Stimulated activated CD4-positive, alpha-beta T cell treated with anti-CD3 and anti-CD28 coated beads, Interleukin-1b, Interleukin-23, amount 100 ng/mL, for 1 hour (primary cell): ENCODE measurements at places on chromosomes 5 and 9.

DNA sequence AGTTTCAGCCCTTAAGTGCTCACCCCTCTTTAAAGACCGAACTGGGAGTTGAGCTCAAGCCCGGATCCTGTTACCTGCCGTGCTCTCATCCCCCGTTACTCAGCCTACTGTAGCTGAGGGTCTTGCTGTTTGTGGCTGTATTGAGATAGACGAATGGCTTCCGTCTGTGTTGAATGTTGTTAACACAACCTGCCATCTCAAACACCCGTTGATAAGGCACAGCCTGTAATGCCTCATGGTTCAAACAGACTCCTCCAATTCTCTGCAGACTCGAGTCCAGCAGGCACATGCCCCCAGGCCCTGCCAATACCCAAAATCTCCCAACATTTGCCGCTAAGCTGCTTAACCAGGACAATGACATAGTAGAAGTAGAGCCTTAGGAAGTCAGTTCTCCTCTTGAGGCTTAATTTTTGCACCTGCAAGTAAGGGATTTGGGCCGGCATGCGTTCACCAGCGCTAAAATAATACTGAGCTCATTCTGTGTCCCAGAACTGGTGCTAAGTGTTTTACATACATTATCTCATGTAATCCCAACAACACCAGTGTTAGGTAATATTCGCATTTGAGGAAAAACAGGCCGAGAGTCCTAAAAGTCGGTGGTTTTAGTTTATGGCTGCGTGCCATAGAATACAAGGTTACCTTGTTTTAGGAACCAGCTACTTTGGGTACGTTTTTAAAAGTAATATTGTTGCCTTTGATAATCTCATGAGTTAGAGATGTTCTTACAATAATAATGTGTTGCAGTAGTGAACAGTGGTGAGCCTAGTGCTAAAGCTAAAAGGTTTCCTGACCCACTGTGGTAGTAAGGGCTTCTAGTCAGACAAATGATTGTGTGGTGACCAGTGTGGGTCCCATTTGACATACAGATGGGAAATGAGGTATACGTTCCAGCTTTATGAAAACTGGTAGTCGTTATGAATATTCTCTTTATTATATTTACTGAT is 1.5 kb upstream of the RFX3 start:
- no peak for DNase-seq

DNA sequence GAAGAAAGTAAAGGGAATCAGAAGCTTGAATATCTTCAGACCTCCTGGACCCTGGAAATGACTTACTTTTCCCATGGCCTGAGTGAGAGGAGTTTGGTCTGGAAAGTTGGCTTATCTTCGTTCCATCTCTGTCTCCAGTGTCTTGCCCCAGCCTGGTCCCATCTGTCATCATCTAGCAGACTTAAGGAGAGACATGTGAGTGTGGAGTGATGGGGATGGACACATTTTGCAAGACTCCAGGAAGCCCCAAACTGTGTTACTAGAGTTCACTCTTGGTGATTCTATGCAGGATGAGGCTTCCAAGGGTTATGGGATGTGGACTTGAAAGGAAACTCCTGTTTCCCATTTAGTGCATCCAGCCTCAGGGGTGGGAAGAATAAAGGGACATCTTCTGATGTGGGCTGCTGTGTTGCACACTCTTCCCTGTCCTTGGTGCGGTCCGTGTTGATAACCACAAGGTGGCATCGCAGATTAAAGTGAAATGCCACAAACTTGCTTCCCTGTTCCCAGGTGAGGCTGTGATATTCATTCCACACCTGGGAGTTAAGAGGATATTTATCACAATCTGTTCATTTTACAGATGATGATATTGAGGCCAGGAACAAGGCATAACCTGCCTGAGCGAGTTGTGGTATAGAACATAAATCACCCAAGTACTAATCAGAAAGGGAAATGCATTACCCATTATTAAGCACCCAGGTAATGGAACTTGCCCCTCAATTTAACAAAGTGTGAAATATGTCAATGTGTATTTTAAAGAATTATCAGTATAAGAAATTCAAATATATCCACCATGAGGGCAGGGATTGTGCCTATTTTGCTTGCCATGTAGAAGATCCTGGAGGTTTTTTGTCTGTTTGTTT is 269.9 kb upstream of the PAPPA start:
- no peak for DNase-seq

DNA sequence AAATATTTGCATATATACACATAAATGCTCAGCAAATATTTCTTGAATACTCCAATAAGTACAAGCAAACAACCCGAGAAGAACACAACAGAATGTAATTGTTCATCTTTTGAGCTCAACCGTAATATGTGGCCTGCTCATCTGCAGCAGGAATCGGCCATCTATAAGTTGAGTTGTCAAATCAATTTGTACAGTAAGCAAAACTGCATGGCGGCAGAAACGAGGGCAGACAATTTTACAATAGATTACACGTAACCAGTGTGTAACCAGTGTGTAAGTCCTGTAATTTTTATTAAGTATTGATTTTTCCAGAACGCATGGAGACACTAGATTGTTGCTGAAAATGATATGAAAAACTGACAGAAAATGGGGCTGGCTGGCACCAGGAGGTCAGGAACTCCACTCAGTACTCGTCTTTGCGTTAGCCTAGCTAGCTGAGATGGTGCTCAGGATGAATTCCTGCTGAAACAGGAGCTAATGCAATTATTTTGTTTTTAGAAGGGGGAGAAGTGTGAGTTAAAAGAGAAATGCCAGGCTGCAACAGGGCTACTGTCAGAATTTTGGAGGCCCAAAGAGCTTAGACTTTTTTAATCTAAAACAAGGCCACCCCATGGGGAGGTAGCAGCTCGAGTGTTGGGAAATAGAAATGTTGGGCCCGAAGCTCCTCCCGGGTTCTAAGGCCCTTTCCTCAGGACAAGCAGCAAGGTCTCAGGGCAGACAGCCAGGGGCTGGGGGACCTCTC is 682 bp downstream of the DHX29 start:
- DNase-seq, result no peak

DNA sequence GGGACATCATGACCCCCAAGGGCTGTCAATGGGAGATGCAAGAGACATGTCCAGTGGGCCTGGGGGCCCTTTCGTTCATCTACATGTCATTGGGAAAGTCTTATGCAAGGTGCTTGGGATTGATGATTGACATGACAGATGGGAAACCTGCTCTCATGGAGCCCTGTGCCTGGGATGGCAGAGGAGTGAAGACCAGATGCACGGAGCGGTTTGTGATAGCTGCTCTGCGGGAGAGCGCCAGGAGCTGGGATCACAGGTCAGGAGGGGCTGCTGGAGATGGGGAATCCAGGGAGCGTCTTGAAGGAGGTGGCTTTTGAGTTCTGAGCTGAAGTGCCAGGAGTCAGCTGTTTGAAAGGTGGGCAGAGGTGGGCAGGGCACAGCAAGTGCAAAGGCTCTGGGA is 104.3 kb downstream of the FGF18 start:
- DNase-seq, result no peak

- no peak for DNase-seq
These were observed 15.2 kb downstream of the MRPL36 start for GRCh38 chr5:1784197-1785050.

DNA sequence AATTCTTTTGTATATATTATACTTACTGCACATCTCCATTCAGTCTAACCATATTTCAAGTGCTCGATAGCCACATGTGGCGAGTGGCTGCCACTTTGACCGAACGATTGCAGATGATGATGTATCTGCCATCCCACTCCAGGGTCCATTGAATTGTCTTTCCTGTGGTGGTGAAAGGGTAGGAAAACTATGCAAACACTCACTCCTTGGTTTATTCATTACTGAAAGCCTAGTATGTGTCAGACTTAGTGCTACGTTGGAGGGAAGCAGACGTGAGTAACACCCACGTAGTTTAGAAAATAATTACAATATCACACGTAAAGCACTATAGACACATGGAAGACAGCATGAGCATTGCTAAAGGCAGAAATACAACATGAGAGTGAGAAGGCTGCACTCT is 353.7 kb downstream of the CSNK1G3 start:
- DNase-seq, result no peak

GRCh38 chr9:116980582-116981120 is 293.5 kb downstream of the TRIM32 start:
- no peak for DNase-seq

GRCh38 chr9:99335280-99335679 is 113.2 kb downstream of the SEC61B start:
- no peak for DNase-seq

GRCh38 chr5:140025736-140026135 is 17.4 kb downstream of the NRG2 start:
- no peak for DNase-seq

DNA sequence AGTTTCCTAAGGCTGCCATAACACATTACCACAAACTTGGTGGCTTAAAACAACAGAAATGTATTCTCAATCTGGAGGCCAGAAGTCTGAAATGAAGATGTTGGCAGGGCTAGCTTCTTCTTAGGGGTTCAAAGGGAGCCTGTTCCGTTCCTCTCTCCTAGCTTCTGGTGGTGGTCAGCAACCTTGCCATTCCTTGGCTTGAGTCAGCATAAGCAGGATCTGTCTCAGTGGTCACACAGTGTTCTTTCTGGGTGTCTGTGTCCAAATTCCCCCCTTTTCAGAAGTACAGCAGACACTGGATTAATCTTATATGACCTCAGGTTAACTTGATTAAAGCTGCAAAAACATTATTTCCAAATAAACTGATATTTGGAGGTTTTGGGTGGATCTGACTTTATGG is 2.1 kb upstream of the OSMR start:
- DNase-seq, result no peak

DNA sequence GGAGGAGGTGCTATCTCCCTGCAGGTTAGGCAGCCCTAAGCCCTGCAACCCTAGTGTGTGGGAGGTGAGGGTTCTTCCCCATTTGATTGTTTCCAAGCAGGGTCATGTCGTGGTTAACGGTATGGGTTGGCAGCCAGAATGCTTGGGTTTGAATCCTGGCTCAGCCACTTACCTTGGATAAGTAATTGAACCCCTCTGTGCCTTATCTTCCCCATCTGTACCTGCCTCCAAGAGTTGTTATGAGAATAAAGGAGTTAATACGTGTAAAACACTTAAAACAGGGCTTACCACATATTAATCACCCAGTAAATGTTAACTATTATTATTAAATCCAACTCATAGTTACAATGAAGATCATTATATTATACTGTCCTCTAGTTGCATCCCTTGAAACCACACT is 52.2 kb upstream of the SPATA31E1 start:
- no peak for DNase-seq

GRCh38 chr5:74360535-74361210 is 279.9 kb downstream of the ENC1 start:
- no peak for DNase-seq

- DNase-seq, result no peak
These were observed 165.1 kb downstream of the CACNA1B start for GRCh38 chr9:138042640-138043039.

DNA sequence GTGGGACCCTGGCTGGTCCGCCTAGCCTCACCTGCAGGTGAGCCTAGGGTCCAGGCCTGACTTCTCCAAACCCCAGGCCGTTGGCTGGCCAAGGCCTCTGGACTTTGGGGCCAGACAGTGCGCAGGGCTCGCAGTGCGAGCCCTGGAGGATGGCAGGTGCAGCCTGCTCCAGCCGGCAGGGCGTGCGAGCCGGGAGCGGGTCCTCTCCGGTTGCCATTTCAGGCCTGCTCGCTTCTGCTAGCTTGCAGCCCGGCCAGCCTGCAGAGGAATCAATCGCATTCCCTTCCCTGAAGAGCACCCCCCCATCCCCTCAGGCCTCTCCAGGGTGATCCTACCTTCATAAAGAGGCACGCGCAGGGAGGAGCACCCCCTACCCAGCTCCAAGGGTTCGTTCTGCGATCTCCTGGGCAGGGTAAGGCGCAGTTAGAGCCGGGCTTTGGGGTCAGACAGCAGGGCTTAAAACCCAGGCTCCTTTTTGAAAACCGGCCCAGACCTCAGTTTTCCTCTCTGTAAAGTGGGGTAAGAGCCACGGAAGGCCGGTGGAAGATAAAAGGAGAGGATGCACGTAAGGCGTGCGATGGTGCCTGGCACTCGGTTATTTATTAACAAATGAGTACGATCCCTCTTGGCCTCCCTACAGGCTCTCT is 6.2 kb downstream of the BARHL1 start:
- no peak for DNase-seq

GRCh38 chr5:150486402-150487198 is 21.3 kb upstream of the NDST1 start:
- DNase-seq, result no peak

DNA sequence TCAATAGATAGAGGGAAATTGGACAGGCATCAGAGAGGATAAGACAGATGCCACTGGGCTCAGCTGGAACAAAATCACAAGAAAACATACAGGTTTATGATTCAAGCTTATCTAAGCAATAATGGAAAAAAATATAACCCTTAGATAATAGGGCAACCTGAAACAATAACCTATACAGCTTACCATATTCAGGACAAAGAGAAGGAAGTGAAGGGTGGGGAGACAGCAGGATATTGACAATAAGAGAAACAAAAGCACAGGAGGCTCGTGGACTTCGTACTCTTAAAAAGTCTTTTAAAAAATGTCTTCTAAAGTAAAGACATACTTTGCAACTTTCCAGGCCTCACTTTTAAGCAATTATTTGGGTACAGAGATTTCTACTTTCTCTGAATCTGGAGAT is 225.3 kb downstream of the NTRK2 start:
- DNase-seq, result no peak

GRCh38 chr5:117863586-117864296 is 1124.6 kb downstream of the DTWD2 start:
- no peak for DNase-seq

GRCh38 chr5:159567461-159567860 is 237.2 kb upstream of the IL12B start:
- DNase-seq, result no peak

DNA sequence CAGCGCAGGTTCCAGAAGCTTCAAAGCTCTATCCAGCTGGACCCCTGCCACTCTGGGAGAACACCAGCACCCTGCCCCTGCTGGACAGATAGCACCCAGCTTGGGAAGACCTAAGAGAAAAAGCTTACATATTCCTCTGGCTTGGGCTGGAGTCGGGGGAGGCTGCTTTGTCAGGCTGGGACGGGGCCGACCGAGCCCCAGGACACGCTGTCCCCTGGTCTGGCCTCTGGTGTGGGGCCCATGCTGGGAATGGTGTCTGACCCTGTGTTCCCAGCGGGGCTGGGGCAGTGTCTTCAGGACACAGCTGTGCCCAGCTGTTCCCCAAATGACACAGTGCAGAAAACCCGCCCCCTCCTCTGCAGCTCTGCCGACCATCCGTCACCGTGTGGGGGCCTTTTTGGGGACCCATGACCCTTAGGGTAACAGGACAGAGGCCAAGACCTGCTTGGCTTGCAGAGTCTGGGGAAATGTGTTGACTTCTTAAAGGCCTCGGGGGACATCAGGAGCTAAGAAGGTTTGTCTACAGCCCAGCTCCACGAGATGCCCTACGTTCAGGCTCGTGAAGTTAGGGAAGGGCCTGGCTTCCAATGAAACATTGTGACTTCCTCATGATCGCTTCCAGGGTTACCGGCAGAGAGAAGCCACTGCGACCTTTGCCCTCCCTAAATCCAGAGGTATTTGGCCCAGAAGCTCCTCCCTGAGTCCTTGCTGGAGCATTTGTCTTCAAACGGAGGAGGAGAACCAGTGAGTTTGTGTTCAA is 20.4 kb upstream of the SLC2A6 start:
- no peak for DNase-seq
